Gastrocnemius medialis (tissue), 4 donors: ENCODE measurements at places on chromosomes 2 and 18. TPM values are rescaled to one million over a fixed set of nuclear protein-coding genes. Genes with fewer than 3 reads are reported as not detected.

GRCh38 chr2:215015421-215015820 lies 123.0 kb downstream of the ABCA12 start:
- DNase-seq, result no peak

- DNase-seq, result no peak
These were observed 107.8 kb downstream of the GFPT1 start for GRCh38 chr2:69279211-69279610.

- DNase-seq, result no peak
These were observed 57.6 kb upstream of the STK17B start for GRCh38 chr2:196229013-196229412.

NTSR2 gene
- total RNA-seq, result 0.85 TPM

DNA sequence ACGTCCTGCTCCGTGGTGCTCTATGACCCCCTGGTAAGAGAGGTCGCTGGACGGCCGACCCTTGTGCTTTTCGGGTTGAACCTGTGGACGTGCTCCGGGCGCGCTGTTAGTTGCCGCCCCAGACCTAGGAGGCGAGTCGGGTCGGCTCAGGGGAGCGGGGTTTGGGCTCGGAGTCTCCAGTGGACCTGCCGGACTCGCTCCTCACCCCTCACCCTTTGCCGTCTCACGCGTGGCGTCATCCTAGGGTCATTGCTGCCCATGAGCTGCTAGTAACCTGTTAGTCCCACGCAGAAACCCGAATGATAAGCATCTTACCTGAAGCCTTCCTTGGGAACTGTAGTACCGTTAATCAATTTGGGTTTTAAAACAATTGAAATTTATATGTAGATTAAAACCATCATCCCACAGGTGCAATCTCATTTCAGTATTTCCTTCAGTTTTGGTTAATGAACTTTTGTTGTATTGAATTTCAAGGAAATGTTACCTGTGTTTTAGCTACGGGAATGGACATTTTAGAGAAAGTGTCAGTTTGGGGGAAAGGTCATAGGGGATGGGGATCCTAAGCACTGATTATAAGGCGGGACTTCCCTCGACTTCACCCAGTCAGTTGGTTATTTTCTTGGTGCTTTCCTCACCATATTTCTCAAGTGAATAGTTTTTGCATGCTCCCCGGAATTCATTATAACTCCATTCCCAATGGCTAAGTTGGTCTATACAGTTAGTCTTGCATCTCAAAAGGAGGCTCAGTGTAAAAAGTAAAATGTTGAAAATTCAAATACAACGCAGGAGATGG lies 536 bp downstream of the ELP2 start:
- DNase-seq, result no peak

- no peak for DNase-seq
These were observed 159.5 kb upstream of the EPHA4 start for GRCh38 chr2:221731432-221732145.

DNA sequence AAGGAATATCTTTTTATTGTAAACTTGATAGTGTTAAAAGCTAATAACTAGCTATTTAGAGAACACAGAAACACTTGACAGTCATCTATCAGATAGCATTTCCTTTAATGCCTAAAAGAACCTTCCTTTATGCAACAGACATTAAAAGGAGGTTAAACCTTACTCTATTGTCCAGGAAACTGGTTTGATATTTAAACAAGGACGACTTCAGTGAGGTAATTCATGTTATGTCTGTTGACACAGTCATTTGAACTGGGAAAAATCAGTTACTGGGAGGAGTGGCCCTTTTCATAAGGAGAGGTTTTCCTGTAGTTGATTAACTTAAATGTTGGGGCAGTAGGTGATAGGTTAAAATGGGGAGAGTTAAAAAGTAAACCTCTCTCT lies 6.7 kb downstream of the TGIF1 start:
- DNase-seq, result no peak

HOXD12 gene
- total RNA-seq, result not detected

FLACC1 gene
- 0.72 TPM for total RNA-seq

CLEC4F gene
- 0.59 TPM for total RNA-seq

CFC1 gene
- not detected for total RNA-seq

GRCh38 chr18:79356435-79356834 lies 39.3 kb upstream of the NFATC1 start:
- no peak for DNase-seq

- DNase-seq, result no peak
These were observed 109.7 kb upstream of the MGAT5 start for GRCh38 chr2:134144081-134144596.

GRCh38 chr18:55353806-55354205 lies 234.2 kb downstream of the TCF4 start:
- DNase-seq, result no peak

- DNase-seq, result no peak
These were observed 152.5 kb upstream of the POU3F3 start for GRCh38 chr2:104701411-104701911.

GRCh38 chr18:79199691-79200374 lies 130.6 kb downstream of the ATP9B start:
- DNase-seq, result no peak

- peak; percentile 97 for DNase-seq
These were observed 26.6 kb upstream of the MAP3K20 start for GRCh38 chr2:173048897-173049661.

DNA sequence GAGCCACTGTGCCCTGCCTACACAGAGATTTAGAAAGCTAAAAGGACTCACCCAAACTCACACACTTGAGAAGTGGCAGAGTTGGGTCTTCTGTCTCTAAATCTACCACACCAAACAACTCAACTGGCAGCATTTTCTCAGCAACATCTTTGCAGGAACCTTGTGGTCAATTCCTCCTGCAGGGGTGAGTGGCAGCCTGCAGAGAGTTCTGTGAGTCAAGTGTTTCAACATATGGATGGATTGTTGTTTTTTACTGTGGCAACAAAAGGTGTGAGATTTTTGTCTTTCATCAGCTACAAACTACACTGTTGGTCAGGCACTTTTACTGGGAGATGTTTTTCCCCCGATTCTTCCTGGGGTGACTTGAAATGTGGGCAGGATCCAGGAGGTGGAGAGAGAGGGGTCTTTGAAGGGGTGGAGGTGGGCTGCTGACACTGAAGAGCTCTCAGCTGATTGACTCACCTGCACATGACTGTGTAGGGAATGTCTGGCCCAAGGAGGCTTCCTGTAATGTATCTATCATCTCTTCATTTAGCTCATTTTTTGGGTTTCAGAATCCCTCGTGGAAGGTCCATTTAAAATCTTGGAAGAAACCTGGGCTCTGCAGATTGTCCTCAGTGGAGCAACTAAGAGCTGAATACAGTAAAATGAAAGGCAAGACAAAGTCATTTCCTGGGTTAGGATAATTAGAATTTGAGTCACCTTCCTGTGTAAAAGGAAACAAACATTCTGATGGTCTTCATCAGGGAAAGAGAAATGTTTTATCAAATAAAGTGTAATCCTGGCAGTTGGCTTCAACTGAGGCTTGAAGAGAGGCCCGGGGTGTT lies 98.6 kb downstream of the MSH2 start:
- no peak for DNase-seq

- DNase-seq, result no peak
These were observed 141.5 kb upstream of the FN1 start for GRCh38 chr2:215577356-215577755.

DNA sequence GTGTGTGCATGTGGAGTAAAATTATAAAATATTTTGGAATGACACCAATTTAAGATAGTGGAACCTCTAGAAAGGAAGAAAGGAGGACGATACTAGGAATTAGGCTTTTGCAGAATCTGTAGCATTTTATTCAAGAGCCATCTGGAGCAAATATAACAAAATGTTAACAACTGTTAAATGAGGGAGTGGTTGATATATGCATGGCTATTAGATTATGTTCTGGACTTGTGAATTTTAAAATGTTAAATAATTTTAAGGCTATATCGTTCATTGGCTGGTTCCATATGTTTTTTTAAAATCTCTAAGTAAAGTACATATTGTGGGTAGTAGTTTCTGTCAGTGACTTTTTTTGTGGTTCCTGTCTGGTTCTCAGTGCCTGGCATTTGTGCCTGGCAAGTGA lies 123.2 kb downstream of the PKP4 start:
- no peak for DNase-seq

GRCh38 chr2:177669625-177670330 lies 277.2 kb downstream of the AGPS start:
- no peak for DNase-seq

DNA sequence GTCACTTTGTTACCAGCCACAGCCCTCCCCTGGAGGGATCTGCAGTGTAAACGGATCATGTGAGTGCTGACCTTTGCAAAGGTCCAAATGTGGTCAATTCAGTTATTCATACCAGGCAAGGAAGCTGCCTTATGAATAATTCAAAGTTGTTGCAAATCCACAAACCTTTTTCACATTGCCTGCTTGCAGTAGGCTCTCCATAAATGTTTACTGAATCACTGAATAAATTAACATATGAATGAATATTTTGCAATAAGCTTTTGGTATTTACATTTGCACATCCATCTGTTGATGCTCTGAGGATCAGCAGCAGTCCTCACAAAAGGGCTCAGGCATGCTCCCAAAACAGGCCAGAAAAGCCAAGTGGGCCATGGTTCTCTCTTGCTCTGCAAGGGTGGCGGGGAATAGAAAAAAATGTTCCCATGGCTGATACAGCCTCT lies 156.8 kb downstream of the VAPA start:
- no peak for DNase-seq

- DNase-seq, result no peak
These were observed 376.3 kb upstream of the UBE2E3 start for GRCh38 chr2:180604077-180604476.

STON1 gene
- 3.0 TPM for total RNA-seq

DNA sequence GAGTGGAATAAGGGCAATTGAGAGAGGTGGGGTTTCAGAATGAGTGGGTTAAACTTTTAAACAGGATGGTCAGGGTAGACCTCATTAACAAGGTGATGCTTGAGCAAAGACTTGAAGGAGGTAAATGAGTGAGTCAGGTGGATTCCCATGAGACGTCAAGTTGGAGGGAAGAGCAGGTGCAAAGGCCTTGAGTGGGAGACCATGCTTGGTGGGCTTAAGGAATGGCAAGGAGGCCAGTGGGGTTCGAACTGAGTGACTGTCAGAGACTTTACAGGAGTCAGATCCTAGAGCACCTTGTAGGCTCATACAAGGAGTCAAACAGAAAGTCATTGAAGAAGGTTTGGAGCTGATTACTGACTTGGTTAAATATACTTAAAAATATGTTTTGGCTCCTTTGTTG lies 284.1 kb downstream of the CYRIA start:
- DNase-seq, result no peak

TDRD15 gene
- not detected for total RNA-seq

DNA sequence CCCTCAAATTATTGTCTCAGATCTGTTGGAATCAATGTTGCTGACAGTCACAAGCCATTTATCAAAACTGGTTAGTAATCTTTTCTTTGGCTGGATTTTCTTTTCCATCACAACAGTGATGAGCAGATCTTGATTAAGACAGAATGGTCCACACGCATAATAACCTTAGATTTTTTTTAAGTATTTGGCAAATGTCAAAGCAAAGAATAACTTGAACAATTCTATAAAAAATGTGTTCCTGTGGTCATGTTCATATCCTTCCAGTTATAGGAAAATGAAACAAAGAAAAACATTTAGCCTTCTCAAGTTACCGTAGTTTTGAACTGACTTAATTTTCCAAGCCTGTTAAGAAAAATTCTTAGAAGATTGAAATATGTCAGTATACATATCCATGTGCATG lies 659.9 kb upstream of the ID2 start:
- no peak for DNase-seq

ASPRV1 gene
- total RNA-seq, result 0.80 TPM

DNAJC5G gene
- not detected for total RNA-seq

DNA sequence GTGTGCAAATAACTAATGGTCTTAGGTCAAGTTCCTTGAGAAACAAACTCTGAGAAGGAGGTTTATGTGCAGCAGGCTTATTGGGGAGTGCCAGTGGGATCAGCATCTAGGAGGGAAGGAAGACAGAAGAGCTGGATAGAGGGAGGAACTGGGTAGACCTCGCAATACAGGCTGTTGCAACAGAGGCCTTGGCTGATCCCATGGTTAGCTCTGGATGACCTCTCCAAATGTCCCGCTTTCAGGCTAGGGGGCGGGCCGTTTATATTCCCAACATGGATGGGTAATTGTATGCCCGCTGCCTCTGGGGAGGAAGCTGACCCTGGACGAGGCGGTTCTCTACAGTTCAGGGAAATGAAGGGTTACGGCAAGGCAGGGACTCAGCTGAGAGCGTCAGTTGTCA lies 14.7 kb upstream of the CAPN13 start:
- DNase-seq, result no peak

DNA sequence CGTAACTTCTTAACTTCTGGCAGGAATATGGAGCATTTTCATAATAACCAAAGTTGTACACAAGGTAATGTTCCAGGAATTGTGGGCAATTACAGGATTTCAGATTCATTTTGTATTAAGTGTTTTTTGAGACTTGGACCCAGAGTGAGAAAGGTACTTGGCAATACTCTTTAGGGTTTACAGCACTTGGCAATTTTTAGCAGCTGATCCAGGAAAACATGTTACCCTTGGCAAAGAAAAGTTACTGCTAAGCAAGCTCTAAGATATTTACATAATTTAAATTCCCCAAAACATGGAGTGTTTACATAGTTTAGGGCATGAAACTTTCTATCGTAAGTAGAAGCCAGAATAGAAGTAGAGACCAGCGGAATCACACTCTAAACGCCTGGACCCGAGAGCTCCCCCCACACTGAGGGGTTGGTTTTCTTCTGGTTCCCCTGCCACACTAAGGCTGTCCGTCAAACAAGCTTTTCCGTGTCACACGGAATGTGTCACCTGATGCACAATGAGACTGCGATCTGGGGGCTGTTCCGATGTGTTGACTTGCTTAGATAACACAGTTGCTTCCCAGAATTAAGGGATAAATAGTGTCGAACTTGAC lies 177.1 kb downstream of the PTGR3 start:
- DNase-seq, result no peak

DNA sequence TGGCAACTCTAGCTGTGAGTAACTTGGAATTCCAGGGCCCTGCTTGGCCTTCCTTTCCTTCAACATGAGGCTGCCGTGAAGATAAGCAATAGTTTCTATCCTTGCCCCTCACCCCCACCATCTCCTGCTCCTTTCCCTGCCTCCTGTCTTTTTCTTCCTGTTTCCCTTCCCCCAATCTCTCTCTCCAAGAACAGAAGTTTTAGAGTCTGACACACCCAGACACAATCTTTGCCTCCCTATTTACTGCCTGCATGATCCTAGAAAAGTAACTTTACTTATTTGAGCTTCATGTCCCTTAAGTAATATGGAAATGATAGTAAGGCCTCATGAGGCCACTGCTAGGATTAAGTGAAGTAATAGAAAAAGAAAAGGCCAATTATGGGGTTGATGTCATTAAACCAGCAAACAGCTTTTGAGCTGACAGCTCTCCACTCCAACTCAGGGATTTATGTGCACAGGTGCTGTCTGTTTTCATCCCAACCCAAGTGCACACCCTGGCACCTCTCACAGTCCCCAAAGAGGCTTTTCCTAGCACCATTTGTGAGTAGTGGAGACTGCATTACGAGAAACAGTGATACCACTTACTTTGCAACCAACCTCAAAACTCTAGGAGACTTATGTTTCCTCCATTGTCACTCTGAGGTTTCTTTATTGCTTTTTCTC lies 123.7 kb upstream of the SIX3 start:
- DNase-seq, result no peak
